ENCODE measurements at places on chromosomes 11 and 22. TPM values are rescaled to one million over a fixed set of nuclear protein-coding genes. Genes with fewer than 3 reads are reported as not detected.

MPZL3 gene
- 10.0 TPM for total RNA-seq

MAJIN gene
- total RNA-seq = not detected

TMEM45B gene
- 17.7 TPM for total RNA-seq

CRYBA4 gene
- 0.41 TPM for total RNA-seq

OR51I1 gene
- total RNA-seq = 0.35 TPM

DNA sequence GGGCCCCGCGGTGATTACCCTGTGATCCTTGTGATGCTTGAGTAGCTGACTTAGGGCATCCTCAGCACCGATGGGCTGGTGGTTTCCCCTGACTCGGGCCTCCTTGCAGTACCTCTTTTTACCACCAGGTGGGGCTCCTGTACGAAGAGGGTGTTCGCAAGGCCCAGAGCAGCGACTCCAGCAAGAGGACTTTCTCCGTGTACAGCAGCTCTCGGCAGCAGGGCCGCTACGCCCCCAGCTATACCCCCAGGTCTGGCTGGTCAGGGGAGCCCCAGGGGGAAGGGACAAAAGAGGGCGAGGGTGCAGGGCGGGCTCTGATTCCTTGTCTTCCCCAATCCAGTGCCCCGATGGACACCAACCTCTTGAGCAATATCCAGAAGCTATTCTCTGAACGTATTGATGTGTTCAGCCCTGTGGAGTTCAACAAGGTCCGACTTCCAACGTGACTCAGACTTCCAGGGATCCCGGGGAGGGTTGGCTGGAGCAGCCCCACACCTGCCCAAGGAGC lies 1.3 kb upstream of the TM7SF2 start:
- no peaks in the 10 kb centered on the region for H3K36me3 ChIP-seq
- no peak overlapping the region for H3K4me3 ChIP-seq
- H3K4me1 ChIP-seq = no peaks in the 10 kb centered on the region

GRCh38 chr11:130839981-130840666 lies 76.2 kb downstream of the SNX19 start:
- H3K4me3 ChIP-seq = no peak overlapping the region
- no peak for DNase-seq
- H3K27me3 ChIP-seq = no peaks in the 10 kb centered on the region
- no peaks in the 10 kb centered on the region for H3K36me3 ChIP-seq

DNA sequence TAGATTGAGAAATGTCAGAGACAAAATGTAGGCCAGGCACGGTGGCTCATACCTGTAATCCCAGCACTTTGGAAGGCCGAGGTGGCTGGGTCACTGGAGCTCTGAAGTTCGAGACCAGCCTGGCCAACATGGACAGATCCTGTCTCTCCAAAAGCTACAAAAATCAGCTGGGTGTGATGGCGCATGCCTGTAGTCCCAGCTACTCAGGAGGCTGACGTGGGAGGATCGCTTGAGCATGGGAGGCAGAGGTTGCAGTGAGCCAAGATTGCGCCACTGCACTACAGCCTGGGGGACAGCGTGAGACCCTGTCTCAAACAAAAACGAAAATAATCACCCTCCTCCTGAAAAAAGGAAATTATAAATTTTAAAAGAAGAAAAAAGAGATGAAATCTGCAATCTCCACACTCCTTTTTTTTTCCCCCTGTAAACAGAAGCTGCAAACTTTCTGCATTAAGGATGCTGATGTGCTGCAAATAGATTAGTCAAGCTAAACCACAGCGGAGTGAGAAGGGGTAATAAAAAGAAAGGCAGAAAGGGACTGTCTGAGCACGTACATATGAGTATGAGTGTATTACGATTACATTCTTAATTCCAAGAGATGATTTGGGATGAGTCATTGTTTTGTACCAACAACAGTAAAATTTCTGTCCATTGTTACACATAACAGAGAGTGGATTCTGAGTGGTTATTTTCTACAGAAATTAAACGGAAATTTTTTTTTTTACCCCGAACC lies 87.3 kb downstream of the SIK3 start:
- DNase-seq = no peak
- H3K4me1 ChIP-seq = no peaks in the 10 kb centered on the region
- no peaks in the 10 kb centered on the region for H3K36me3 ChIP-seq
- no peak overlapping the region for H3K4me3 ChIP-seq
- no peaks in the 10 kb centered on the region for H3K27me3 ChIP-seq
- H3K27ac ChIP-seq = no peak overlapping the region

GRCh38 chr11:84608837-84609196 lies 1018.3 kb downstream of the DLG2 start:
- no peak overlapping the region for H3K4me3 ChIP-seq
- no peaks in the 10 kb centered on the region for H3K36me3 ChIP-seq
- no peaks in the 10 kb centered on the region for H3K27me3 ChIP-seq
- no peak overlapping the region for H3K27ac ChIP-seq
- DNase-seq = no peak
- no peaks in the 10 kb centered on the region for H3K4me1 ChIP-seq

DNA sequence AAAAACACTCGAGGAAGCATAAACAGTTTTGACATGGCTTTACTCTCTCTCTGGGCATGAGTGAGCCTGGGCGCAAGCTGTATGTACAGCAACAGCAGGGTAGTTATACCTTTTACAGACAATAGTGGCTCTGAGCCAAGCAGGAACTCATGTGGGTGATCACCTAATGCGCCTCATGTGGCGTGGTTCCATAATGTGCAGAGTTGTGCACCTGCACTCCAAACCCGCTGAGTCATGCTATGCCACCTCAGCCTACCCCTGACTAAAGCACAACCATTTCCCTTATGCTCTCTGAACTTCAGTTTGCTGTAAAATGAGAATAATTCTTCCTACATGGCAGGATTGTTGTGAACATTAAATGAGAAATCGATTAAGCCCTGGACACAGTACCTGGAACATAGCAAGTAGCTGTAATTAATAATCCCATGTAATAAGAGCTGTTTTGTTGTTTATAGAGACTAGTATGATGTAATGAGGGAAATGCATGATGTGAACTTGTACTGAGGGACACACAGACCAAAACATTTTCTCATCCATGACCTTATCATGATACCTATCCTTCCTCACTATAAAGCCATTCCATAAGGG lies 71.6 kb downstream of the CCDC34 start:
- no peak for DNase-seq
- H3K4me1 ChIP-seq = peaks cover 9% of the 10 kb centered on the region
- no peak overlapping the region for H3K27ac ChIP-seq
- H3K36me3 ChIP-seq = no peaks in the 10 kb centered on the region
- H3K27me3 ChIP-seq = no peaks in the 10 kb centered on the region

- no peaks in the 10 kb centered on the region for H3K27me3 ChIP-seq
- no peak overlapping the region for H3K27ac ChIP-seq
- peaks cover 8% of the 10 kb centered on the region for H3K36me3 ChIP-seq
- no peaks in the 10 kb centered on the region for H3K4me1 ChIP-seq
- no peak for DNase-seq
- no peak overlapping the region for H3K4me3 ChIP-seq
These were observed 50.4 kb downstream of the ST3GAL4 start for GRCh38 chr11:126405906-126406305.

DNA sequence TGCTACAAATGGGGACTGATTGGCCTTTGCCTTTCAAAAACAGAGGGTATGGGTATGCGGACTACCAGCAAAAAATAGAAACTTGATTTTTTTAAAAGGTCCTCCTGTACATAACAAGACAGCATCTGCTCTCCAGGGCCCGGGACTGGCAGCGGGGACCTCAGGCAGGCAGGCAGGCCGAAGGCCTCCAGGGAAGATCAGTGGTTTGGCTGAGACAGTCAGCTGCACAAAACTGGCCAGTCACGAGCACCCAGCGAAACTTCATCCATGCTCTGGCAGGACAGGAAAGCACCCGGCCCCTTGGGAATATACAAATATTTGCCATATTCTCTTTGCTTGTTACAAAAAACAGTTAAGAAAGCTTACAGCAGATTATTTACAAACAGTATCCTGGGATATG lies 11.0 kb downstream of the RPL27A start:
- H3K4me1 ChIP-seq = no peaks in the 10 kb centered on the region
- peaks cover 6% of the 10 kb centered on the region for H3K36me3 ChIP-seq
- H3K27me3 ChIP-seq = no peaks in the 10 kb centered on the region
- H3K27ac ChIP-seq = no peak overlapping the region

DNA sequence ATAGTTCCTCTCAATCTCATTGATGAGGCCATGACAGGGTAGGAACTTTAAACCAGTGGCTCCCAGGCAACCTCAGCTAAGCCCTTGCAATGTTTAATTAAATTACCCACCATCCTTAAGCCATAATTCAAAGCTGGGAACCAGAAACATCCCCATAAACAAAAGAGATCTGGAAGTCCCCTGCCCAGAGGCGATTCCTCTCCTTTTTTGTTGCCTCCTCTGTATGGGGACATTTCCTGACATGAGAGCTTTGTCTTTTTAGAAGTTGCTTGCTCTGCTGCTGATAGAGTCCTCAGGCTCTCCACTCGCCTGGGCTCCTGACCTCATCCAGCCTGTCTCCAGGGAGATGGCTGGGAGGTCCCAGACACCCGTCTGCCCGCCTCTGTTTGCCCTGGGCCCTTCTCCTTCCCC lies 3.2 kb downstream of the DTX4 start:
- H3K4me1 ChIP-seq = peaks cover 10% of the 10 kb centered on the region
- no peaks in the 10 kb centered on the region for H3K36me3 ChIP-seq
- no peak for DNase-seq
- H3K27ac ChIP-seq = peak overlapping the region; percentile 39
- no peaks in the 10 kb centered on the region for H3K27me3 ChIP-seq

- no peaks in the 10 kb centered on the region for H3K36me3 ChIP-seq
- H3K27me3 ChIP-seq = no peaks in the 10 kb centered on the region
- H3K27ac ChIP-seq = no peak overlapping the region
- no peak for DNase-seq
- H3K4me3 ChIP-seq = no peak overlapping the region
These were observed 38.8 kb downstream of the RPUSD4 start for GRCh38 chr11:126172596-126173038.

- no peak overlapping the region for H3K27ac ChIP-seq
- H3K36me3 ChIP-seq = no peaks in the 10 kb centered on the region
- H3K4me3 ChIP-seq = no peak overlapping the region
- H3K4me1 ChIP-seq = no peaks in the 10 kb centered on the region
These were observed 171.9 kb downstream of the GRIA4 start for GRCh38 chr11:105781807-105782206.

DNA sequence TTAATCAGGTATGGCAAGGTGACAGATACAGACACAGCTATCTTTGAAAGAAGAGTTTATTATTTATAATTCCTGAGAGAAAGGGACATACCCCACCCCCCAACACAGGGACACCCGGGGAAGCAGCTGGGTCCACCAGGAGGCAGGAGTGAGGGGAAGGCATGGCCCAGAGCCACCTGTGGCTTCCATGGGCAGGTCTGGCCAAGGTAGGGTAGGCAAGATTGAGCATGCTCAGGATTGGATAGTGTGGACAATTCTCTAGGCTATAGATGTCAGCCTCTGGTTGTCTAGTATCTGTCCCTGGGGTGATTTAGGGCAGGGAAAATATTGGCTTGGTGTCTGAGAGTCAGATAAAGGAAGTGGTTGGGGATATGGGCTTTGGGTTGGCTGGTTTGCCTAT lies 27.5 kb upstream of the SMIM35 start:
- H3K27me3 ChIP-seq = no peaks in the 10 kb centered on the region
- H3K4me1 ChIP-seq = peaks cover 4% of the 10 kb centered on the region
- H3K36me3 ChIP-seq = no peaks in the 10 kb centered on the region
- H3K4me3 ChIP-seq = no peak overlapping the region
- H3K27ac ChIP-seq = no peak overlapping the region

- H3K36me3 ChIP-seq = peaks cover 5% of the 10 kb centered on the region
- H3K27me3 ChIP-seq = no peaks in the 10 kb centered on the region
- no peak overlapping the region for H3K4me3 ChIP-seq
- DNase-seq = peak; percentile 52
- no peak overlapping the region for H3K27ac ChIP-seq
- no peaks in the 10 kb centered on the region for H3K4me1 ChIP-seq
These were observed 68.2 kb downstream of the EMSY start for GRCh38 chr11:76512851-76513653.

- H3K27ac ChIP-seq = no peak overlapping the region
- H3K36me3 ChIP-seq = no peaks in the 10 kb centered on the region
- DNase-seq = no peak
- H3K4me1 ChIP-seq = no peaks in the 10 kb centered on the region
These were observed 731.2 kb upstream of the ANO5 start for GRCh38 chr11:21461701-21462100.

DNA sequence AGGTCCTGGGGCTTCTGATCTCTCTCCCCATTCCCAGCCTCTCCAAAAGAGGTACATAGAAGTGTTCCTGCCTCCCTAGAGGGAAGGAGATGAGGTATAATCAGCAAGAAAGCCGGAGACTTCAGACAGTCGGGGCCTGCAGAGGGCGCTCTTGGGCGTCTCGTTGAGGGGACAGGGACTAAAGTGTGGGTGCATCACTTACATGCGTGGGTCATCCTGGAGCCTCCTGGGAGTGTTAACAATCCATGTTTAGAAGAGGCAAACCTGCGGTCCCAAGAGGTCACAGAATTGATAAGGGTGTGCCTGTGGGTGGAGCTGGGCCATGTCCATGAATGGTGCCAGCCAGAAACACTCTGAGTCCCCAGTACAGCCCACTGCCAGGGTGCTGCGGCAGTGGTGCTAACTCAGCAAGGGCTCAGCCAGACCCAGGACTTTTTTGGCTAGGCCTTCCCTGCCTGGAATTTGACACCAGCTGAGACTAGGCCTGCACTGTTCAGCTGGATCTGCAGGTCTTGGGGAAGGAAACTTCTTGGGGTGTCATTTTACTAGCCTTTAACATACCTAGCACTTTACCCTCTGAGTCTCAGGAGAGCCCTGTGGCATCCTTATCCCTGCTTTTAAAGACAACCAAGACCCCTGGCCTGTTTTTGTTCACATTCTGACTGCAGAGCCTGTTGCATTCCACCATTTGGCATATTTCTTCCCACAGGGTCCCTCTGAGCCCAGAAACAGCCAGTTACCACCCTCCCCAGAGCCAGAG lies 5.5 kb downstream of the YDJC start:
- no peaks in the 10 kb centered on the region for H3K27me3 ChIP-seq
- no peak overlapping the region for H3K4me3 ChIP-seq
- DNase-seq = no peak
- H3K27ac ChIP-seq = no peak overlapping the region
- H3K36me3 ChIP-seq = no peaks in the 10 kb centered on the region

DNA sequence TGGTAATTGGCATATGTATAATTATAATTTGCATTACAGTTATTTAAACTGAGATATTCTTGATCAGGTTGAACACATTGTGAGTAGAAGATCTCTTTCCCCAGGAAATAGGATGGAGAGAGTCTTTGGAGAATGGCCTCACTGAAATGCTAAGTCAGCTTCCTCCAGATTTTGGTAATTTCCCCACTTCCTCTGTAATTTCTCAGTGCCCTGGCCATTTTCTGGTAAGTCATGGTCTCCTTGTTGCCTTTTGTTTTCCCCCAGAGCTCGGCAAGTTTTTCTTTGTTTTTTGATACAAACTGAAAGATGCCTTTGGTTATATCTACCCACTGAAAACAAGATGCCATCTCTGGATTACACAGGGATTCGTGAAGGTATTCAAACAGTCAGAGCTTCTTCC lies 12.8 kb upstream of the FBXO3 start:
- H3K27me3 ChIP-seq = no peaks in the 10 kb centered on the region
- no peak overlapping the region for H3K27ac ChIP-seq
- no peak overlapping the region for H3K4me3 ChIP-seq
